ENCODE measurements at places on chromosomes 13 and 19. TPM values are rescaled to one million over a fixed set of nuclear protein-coding genes. Genes with fewer than 3 reads are reported as not detected.

GRCh38 chr19:47370045-47370611 is 21.0 kb downstream of the DHX34 start:
- no peaks in the 10 kb centered on the region for H3K27me3 ChIP-seq
- H3K36me3 ChIP-seq: no peaks in the 10 kb centered on the region
- H3K4me3 ChIP-seq: no peak overlapping the region

DNA sequence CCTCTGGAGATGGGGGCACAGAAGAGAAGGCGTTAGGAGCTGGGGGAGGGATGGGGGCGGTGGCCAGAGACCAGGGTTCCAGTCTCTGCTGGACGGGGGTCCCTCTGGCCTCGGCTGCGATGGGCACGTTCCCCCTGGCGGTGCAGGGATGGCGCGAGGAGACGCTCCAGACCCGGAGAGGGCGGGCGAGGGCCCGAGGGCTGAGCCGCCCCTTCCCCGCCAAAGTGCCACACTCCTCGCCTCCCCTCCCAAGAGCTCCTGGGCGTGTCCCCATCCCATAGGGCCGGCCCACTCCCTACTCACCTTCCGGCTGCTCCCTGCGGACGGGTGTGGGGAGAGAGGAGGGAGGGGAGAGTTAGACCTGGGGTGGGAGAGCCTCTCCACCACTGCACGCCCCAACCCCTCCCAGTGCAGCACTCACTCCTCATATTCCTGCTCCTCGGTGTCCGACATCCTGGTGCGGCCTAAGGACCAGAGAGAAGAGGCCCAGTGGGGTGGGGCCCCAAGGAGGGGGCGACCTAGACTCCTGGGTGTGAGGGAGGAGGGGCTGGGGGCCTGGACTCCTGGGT is 2.2 kb downstream of the TNNT1 start:
- H3K27me3 ChIP-seq: peaks cover 4% of the 10 kb centered on the region
- no peak overlapping the region for H3K4me3 ChIP-seq
- peaks cover 14% of the 10 kb centered on the region for H3K36me3 ChIP-seq
- DNase-seq: peak; percentile 31
- no peaks in the 10 kb centered on the region for H3K4me1 ChIP-seq

DNA sequence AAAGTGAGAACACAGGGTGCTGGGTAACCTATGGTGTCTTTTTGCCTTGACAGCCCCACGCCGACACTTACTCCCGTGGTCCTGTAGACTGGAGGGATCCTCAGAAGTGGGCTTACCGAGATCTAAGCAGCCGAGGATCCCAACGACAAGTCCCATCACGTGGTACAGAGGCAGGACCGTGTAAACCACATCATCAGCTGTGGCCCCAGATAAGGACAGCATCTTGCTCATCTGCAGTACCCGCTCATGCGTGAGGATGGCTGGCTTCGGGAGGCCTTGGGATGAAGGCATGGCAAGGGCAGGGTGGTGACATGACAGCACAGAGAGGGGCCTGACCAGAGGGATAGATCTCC is 2.1 kb downstream of the SLC27A5 start:
- peaks cover 8% of the 10 kb centered on the region for H3K36me3 ChIP-seq
- H3K4me1 ChIP-seq: peaks cover 5% of the 10 kb centered on the region
- no peak overlapping the region for H3K4me3 ChIP-seq
- H3K27ac ChIP-seq: no peak overlapping the region
- H3K27me3 ChIP-seq: no peaks in the 10 kb centered on the region
- no peak for DNase-seq

DNA sequence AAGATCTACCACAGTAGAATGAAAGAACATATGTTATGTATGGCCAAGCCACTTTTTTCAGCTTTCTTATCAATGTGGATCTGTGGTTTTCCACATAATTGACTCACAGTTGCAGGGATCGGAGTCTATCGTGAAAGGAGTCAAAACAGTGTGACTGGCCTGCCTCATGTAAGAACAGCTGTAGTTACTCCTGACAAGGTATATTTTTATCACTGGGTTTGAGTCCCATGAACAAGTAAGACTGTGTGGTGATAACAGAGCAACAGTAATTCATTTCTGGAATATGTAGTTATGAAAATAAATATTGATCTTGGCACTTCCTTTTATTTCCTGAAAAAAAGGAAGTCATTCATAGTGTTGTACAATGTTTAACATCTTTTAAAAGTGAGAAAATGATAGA is 416.6 kb downstream of the KLF12 start:
- no peaks in the 10 kb centered on the region for H3K27me3 ChIP-seq
- H3K27ac ChIP-seq: no peak overlapping the region
- H3K36me3 ChIP-seq: peaks cover 30% of the 10 kb centered on the region
- no peak overlapping the region for H3K4me3 ChIP-seq

- no peak overlapping the region for H3K27ac ChIP-seq
- no peak overlapping the region for H3K4me3 ChIP-seq
- no peaks in the 10 kb centered on the region for H3K36me3 ChIP-seq
- peaks cover 19% of the 10 kb centered on the region for H3K4me1 ChIP-seq
- no peaks in the 10 kb centered on the region for H3K27me3 ChIP-seq
- DNase-seq: no peak
Measured at GRCh38 chr13:31943591-31943990, 88.0 kb upstream of the FRY start.

DNA sequence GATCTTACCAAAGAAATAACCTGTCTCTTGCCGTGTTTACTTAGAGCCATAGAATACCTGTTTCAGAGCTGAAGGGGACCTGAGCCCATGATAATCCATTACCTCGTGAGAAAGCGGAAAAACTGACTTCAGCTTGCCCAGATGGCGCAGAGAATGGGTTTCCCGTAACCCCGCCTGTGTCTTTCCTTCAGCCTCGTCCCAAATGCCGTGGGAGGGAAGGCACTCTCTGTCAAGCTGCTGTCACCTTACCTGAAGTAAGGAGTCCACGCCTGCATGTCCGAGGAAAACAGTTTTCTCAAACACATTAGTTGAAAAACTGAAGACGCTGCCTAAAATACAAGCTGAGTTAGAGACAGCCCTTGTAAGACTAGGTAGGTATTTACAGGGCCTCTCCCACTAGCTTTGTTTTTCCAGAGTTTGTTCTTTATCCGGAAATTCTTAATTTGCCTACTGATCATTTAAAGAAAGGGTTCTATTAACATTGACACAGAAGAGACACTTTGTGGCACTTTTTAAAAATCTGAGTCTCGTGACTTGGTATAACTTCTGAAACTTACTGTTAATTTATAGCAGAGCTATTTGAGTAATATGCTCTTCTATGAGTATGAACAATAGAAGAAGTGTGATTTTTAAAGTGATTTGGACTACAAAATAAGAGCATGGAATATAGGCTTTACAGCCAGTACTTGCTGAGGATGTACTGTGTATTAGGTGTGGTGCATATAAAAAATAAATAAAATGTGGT is 1.3 kb upstream of the INTS6 start:
- peak; percentile 30 for DNase-seq
- peak overlapping the region; percentile 92 for H3K4me3 ChIP-seq
- H3K36me3 ChIP-seq: peaks cover 35% of the 10 kb centered on the region
- H3K27me3 ChIP-seq: no peaks in the 10 kb centered on the region

The KLK2 gene
- total RNA-seq: not detected

GRCh38 chr13:89925107-89925506 is 1422.4 kb upstream of the MIR17HG start:
- H3K4me3 ChIP-seq: no peak overlapping the region
- H3K36me3 ChIP-seq: no peaks in the 10 kb centered on the region
- no peaks in the 10 kb centered on the region for H3K4me1 ChIP-seq
- H3K27ac ChIP-seq: no peak overlapping the region
- DNase-seq: no peak

The POGLUT2 gene
- total RNA-seq: 4.7 TPM

The ZNF563 gene
- total RNA-seq: 2.2 TPM

The GTPBP3 gene
- 12.8 TPM for total RNA-seq

DNA sequence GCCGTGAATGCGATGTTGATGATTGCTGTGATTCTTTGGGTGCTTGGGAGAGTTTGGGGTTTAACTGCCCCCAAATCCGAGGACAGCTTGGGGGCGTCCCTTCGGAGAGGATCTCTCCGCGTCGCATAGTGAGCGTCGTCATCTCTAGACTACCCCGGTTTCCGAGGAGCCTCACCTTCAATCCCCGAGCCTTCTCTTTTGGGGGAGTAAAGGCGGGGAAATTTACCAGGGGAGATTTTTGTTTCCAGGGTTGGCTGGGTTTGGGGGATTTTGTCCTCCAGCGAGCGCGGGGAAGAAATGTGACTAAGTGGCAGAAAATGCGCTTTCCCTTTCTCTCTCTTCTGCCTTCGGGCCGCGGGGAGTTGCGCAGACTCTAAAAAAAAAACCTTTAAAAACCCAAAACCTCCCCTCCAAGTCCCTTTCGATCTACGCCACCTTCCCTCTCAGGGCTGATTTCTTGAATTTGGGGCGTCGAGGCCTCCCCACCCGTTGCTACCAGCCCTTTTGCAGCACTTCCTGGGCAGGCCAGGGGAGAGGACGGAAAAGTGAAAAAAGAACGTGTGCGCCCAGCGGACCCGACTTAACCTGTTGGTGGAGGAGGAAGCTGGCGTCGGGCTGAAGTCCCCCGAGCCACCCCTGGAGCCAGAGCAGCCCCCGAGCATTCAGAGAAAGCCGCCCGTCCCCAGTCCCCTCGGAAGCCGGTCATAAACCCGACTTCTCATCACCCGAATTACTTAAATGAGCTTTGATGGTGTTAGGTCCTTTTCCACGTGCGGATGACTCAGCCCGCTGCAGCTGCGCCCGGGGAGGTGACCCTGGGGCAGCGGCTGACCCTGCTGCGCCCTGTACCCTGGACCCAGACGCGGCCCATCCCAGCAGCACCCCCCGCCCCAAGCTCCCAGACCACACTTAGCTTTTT is 17.7 kb downstream of the NFIX start:
- H3K36me3 ChIP-seq: peaks cover 5% of the 10 kb centered on the region
- peak overlapping the region; percentile 43 for H3K27ac ChIP-seq
- H3K4me1 ChIP-seq: peaks cover 100% of the 10 kb centered on the region

The ZFP82 gene
- total RNA-seq: 3.9 TPM

The ZNF628 gene
- 6.2 TPM for total RNA-seq

- H3K36me3 ChIP-seq: no peaks in the 10 kb centered on the region
- H3K27ac ChIP-seq: no peak overlapping the region
- H3K4me1 ChIP-seq: no peaks in the 10 kb centered on the region
- no peaks in the 10 kb centered on the region for H3K27me3 ChIP-seq
- no peak overlapping the region for H3K4me3 ChIP-seq
Measured at GRCh38 chr13:101939370-101939769, 462.5 kb downstream of the FGF14 start.

The UPF1 gene
- total RNA-seq: 38.3 TPM

The THOP1 gene
- total RNA-seq: 78.7 TPM

GRCh38 chr13:64527561-64527960 is 2702.6 kb downstream of the PCDH9 start:
- H3K36me3 ChIP-seq: no peaks in the 10 kb centered on the region
- H3K27me3 ChIP-seq: no peaks in the 10 kb centered on the region
- no peaks in the 10 kb centered on the region for H3K4me1 ChIP-seq
- H3K27ac ChIP-seq: no peak overlapping the region
- no peak for DNase-seq

The FREM2 gene
- 0.35 TPM for total RNA-seq

DNA sequence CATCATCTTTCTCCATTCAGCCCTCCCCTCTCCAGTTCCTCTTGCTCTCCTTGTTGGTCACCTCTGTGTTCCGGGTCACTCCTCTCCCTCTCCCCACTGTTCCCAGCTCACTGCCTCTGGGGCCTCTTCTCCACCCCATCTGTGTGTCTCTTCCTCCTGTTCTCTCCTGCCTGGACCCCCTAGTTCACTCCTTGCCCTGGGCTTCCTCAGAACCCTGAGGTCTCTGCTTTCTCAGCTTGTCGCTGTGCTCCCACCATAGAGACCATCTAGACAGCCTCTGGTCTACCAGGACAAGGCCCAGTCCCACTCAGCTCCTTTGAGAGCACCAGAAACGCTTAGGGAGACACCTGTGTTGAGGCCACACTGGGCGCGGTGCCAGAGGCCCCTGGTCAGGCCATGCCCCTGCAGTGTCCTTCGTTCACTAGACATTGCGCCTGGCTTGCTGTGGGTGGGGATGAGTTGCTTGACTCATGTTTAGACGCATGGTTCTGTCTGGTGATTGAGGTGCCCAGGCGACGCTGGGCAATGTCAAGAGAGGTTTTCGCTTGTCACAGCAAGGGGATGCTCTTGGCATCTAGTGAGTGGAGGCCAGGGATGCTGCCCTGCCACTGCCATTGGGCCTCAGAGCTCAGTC is 4.8 kb downstream of the LENG9 start:
- no peak for DNase-seq
- no peaks in the 10 kb centered on the region for H3K27me3 ChIP-seq
- H3K36me3 ChIP-seq: peaks cover 86% of the 10 kb centered on the region
- H3K27ac ChIP-seq: no peak overlapping the region
- peaks cover 18% of the 10 kb centered on the region for H3K4me1 ChIP-seq

The GCDH gene
- total RNA-seq: 50.6 TPM

The SSC5D gene
- total RNA-seq: 3.8 TPM

- H3K4me3 ChIP-seq: no peak overlapping the region
- H3K27ac ChIP-seq: no peak overlapping the region
- DNase-seq: no peak
- no peaks in the 10 kb centered on the region for H3K27me3 ChIP-seq
Measured at GRCh38 chr13:73782450-73783449, 351.5 kb downstream of the KLF12 start.

GRCh38 chr19:6216236-6216995 is 63.4 kb downstream of the MLLT1 start:
- no peaks in the 10 kb centered on the region for H3K27me3 ChIP-seq
- peaks cover 48% of the 10 kb centered on the region for H3K36me3 ChIP-seq
- H3K27ac ChIP-seq: no peak overlapping the region
- H3K4me3 ChIP-seq: no peak overlapping the region
- H3K4me1 ChIP-seq: peaks cover 39% of the 10 kb centered on the region

The CLDND2 gene
- 0.46 TPM for total RNA-seq

The CYP2F1 gene
- not detected for total RNA-seq

The ZNF492 gene
- 0.19 TPM for total RNA-seq

DNA sequence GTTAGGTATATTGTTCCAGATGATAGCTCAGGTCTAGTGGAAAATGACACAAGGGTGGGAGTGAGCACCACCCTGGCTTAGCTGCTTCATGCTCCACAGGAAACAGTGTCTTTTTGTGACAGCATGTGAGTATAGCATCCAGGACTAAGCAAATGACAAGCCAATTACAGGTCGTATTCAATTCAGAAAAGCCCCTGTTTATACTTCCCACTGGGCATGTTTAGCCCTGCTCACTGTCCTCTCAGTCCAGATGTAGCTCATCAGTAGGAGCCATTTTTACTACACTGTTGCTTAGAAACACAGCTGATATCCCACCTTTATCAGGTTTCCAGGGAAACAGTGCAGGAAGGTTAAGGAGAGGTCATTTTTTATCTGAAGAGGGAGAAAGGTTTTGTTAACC is 8.0 kb downstream of the ABHD13 start:
- H3K4me1 ChIP-seq: peaks cover 7% of the 10 kb centered on the region
- H3K36me3 ChIP-seq: no peaks in the 10 kb centered on the region
- no peak overlapping the region for H3K4me3 ChIP-seq
- no peak overlapping the region for H3K27ac ChIP-seq
- no peak for DNase-seq

The DIRAS1 gene
- 94.7 TPM for total RNA-seq

DNA sequence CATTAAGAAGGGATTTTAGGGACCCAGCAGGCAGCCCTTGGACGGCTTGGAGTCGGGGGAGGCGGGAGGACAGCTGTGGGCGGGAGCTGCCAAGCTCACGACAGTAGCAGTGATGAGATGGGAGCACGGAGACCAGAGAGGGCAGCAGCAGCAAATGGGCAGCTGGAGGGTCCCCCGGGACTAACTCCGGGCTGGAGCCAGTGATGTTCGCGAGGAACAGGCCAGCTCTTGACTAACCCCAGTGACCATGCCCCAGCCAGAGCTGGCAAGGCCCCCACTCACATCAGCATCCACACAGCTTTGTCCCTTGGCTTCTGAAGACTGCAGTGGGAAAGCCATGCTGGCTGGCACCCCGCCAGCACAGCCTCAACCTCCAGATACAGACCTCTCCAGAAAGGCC is 81.9 kb downstream of the RAB20 start:
- peak; percentile 45 for DNase-seq
- H3K27ac ChIP-seq: no peak overlapping the region
- no peak overlapping the region for H3K4me3 ChIP-seq
- peaks cover 85% of the 10 kb centered on the region for H3K36me3 ChIP-seq
- no peaks in the 10 kb centered on the region for H3K27me3 ChIP-seq

The RPS28 gene
- total RNA-seq: 1,186 TPM
